Dermis microvascular lymphatic vessel endothelial cell (primary cell): ENCODE measurements at places on chromosomes 12 and 14. TPM values are rescaled to one million over a fixed set of nuclear protein-coding genes. Genes with fewer than 3 reads are reported as not detected.

TAS2R8 gene
- total RNA-seq: not detected in 2 replicates

DNA sequence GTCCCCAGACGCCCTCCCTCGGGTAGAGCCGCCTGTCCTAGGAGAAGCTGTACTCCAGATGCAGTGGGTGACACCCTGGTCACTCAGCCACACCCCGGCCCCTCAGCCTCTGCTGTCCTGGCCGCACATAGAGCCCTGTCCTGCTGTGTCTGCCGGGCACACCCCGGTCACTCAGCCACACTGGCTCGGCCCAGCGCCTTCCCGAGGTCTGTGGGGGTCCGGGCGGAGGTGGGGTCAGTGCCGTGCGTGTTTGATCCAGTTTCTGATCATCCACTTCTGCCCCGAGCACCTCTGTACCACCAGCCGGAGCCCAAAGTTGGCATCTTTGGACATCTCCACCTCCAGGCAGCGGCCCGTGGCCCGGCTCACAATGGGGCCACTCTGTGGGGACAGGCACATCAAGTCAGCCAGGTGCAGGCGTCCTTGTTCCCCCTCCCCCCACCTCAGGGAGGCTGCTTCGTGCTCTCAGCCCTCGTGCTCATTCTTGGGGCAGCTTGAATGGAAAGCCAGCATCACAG, 52.7 kb downstream of the NOC4L start:
- no peak for DNase-seq

DNA sequence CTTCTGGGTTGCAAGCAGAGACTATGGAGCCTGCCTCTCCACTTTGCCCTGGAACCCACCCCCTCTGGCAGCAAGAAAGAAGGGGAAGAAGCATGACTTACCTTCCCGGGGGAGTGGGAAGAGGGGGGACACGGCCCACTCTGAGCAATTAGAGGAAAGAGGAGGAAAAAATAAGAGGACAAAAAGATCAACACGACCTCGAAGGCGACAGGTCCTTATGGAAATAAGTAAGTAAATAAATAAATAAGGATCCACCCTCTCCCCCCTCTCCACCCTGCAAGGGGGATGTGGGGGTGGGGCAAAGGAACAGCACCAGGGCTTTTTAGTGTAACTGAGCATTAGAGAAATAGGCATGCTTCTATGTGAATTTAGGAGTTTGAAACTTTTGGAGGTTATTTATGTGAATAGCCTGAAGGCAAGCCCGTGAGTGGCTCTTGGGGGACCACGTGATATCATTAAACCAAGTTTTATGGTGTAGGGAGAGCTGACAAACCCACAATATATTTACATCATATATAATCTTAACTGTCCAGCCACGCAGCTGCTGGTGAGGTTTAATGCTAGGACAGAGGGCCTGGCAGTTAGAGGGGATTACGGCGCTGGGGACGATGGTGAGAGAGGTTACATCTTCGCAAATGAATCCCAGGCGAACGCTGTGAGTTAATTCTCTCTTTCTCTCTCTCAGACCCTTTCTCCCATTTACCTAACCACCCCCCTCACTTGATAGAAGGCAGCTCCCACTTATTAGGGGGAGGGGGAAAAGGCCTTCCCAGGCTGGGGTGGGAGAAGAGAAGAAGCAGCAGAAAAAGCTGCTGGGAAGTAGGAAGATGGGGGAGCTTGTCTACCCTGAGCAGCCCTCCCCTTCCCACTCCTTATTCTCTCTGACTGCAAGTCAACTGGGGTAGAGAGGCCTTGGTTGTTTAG, 4.8 kb downstream of the HOXC5 start:
- no peak for DNase-seq

GRCh38 chr12:127355061-127355841, 911.7 kb upstream of the TMEM132C start:
- DNase-seq: no peak

ACTR6 gene
- 9.5 and 9.8 TPM in 2 replicates for total RNA-seq

NPFF gene
- total RNA-seq: not detected in 2 replicates

- DNase-seq: peak; percentile 15
These were observed 18.3 kb upstream of the PLEKHH1 start for GRCh38 chr14:67514650-67515385.

SLC39A2 gene
- not detected in 2 replicates for total RNA-seq

DNA sequence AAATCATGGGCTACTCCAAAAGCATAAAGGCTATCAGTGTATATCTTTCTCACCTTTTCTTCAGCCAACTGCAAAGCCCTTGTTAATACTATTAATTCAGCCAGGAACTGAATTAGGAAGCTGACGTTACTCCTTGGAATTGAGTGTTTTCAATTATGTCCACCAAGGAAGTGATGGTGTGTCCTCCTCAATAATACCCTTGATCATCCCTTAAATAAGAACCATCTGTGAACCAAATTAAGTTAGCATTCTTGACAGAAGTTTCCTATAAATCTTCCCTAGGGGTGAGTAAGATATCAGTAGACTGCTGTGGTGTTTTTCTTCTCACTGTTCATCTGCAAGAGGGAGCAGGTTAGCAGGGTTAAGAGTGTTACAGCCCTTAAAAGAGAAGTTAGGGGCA, 252.3 kb upstream of the AVPR1A start:
- DNase-seq: no peak

DNA sequence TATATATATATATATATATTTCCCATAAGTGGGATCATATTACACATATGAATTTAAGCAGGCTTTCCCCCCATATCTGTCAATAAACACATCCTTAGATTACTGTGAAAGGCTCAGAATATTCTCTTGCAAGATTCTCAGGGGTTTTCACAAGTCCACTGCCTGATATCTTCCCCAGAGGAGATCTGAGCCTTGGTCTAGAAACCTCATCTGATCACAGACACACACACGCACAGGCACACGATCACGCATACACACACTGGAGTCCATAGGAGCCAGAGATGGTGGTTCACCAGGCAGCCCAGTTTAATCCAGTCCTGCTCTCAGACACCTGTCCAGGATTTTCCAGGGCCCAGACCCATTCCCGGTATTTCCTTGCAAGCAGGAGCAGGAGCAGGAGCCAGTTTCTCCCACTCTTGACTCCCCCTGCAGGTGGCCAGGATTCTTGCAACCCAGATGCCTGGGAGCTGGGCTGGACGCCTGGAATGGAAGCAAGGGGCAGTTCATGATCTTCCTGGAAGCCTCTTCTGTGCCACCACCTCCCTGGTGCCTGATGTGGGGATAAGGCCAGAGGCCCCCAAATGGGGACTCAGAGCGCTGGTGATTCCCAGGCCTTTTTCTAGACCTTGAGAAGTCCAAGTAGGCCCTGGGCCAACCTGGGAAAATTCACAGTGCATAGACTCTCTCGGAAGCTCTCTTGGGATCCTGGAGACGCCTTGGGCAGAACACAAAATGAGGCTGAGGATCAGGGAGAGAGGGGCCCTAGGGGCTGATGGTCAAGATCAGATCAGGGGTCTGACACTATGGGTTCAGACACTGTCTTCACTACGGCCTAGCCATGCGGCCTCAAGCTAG, 16.5 kb upstream of the KRT78 start:
- peak; percentile 75 for DNase-seq

DNA sequence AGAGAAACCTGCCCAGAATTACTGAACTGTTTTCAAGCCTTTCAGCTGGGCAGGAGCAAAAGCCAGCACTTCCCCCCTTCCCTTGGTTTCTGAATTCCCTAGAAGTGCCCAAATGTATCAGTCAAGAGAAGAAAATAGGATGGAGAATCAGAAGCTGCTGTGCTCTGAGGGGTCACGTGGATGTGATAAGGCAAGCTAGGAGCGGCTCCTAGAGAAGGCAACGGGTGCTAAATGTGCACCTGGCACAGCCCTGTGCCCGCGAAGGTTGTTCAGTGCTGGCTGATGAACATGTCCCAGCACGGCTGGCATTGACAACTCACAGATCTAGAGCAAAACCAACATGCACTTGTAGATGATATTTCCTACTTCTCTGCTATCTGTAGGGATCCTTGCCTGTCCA, 8.3 kb downstream of the EMG1 start:
- DNase-seq: no peak

KCTD10 gene
- total RNA-seq: 74.5 and 95.6 TPM in 2 replicates

ITGB7 gene
- total RNA-seq: 0.25 TPM in 1 of 2 replicates, not detected in the other

GRCh38 chr14:54676812-54677708, 110.1 kb downstream of the SAMD4A start:
- DNase-seq: peak; percentile 96

DNA sequence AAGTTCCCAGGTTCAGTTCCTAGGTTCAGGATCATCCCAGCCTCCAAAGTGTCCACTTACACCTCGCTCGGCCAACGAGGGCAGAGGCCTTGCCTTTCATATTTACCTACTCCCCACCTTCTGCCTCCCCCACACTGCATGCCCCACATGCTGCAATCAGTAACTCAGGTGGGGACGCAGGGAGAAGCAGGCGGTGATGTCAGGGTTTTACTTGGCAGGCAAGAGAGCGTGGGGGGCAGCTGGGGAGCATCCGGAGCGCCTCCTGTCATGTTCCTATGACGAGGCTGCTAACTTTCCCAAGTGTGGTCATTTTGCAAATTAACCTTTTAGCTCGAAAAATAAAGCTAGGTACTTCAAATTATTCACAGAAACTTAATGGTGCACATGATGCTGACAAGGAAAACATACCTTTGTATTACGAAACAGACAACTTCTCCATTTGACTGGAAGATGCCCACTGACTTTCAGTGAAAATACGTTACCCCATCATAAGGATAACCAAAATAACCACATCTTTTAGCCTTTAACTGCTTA, 53.8 kb downstream of the SETD3 start:
- DNase-seq: no peak

GRCh38 chr14:75566321-75566720, 12.1 kb upstream of the FLVCR2 start:
- no peak for DNase-seq

SCYL2 gene
- total RNA-seq: 33.4 and 38.8 TPM in 2 replicates
